ENCODE measurements at places on chromosomes 4 and X. TPM values are rescaled to one million over a fixed set of nuclear protein-coding genes. Genes with fewer than 3 reads are reported as not detected.

GRCh38 chr4:78689700-78690323, 86.3 kb upstream of the BMP2K start:
- H3K4me1 ChIP-seq = no peaks in the 10 kb centered on the region
- H3K27ac ChIP-seq = no peak overlapping the region
- no peak for DNase-seq
- H3K36me3 ChIP-seq = no peaks in the 10 kb centered on the region

- H3K27ac ChIP-seq = no peak overlapping the region
- no peak for DNase-seq
- no peak overlapping the region for H3K4me3 ChIP-seq
- H3K4me1 ChIP-seq = no peaks in the 10 kb centered on the region
- no peaks in the 10 kb centered on the region for H3K36me3 ChIP-seq
- H3K27me3 ChIP-seq = no peaks in the 10 kb centered on the region
Measured at GRCh38 chr4:168304744-168305459, 13.7 kb downstream of the DDX60 start.

DNA sequence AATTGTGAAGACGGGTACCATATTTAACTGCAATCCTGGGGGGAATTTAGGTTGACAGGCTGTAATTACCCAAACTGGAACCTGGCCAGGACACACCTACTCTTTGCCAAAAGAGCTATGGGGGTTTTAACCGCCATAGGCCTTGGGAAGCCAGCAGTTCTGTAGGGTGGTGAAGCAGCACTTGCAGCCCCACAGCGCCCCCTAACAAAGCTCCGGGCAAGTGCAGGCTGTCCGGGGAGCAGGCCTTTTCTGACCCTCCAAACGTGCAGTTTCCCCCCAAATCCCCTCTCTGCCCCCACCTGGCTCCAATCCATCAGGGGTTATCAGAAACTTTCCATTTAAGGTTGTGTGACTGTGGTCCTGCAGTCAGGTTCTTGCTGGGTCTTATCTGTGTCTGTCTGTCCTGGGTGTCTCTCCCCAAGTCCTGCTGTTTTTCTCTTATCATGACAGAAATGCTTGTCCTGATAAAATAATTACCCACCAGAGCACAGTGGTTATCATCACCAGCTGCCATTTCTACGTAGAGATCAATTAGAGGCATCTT, 350.9 kb downstream of the MID1IP1 start:
- no peaks in the 10 kb centered on the region for H3K36me3 ChIP-seq
- DNase-seq = peak; percentile 67
- H3K27me3 ChIP-seq = no peaks in the 10 kb centered on the region
- H3K4me1 ChIP-seq = no peaks in the 10 kb centered on the region
- H3K27ac ChIP-seq = no peak overlapping the region

TMEM31 gene
- not detected for total RNA-seq

ERCC6L gene
- total RNA-seq = 34.5 TPM

CXCL10 gene
- total RNA-seq = not detected
